DMS79 treated with DMSO at 0.1 percent for 48 hours (cell line): ENCODE measurements at places on chromosomes 11 and 22.

DNA sequence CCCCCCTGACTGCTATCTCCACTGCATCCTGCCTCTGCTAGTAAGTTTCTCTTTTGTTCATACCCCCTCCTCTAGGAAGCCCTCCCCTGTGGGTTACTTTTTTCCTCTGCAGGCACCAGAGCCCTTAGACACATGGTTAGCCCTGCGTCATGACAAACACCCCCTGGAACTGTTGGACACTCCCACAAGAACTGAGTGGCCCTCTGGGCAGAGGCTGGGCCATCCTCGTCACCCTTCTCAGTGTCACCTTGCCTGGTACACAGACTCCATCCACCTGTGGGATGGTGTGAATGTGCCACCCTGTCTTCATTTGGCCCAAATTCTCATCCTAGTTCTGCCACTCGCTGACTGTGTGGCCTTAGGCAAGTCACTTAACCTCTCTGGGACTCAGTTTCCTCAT lies 4.1 kb upstream of the RAB3IL1 start:
- DNase-seq = no peak

DNA sequence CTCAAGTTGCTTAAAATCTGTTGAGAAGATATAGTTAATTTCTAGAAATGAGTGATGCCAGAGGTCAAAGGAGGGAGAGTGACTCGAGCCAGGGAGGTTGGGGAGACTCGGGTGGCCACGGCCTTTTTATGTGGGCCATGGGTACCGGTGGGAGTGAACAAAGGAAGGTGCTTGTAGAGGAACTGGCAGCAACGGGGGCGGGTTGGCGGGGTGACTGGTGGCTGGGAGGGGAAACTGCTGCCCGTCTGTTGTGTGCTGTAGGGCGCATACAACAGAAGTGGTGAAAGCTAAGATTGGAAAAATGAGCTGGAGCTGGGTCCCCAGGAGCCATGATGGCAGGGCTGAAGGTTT lies 5.4 kb downstream of the DAGLA start:
- no peak for DNase-seq

DNA sequence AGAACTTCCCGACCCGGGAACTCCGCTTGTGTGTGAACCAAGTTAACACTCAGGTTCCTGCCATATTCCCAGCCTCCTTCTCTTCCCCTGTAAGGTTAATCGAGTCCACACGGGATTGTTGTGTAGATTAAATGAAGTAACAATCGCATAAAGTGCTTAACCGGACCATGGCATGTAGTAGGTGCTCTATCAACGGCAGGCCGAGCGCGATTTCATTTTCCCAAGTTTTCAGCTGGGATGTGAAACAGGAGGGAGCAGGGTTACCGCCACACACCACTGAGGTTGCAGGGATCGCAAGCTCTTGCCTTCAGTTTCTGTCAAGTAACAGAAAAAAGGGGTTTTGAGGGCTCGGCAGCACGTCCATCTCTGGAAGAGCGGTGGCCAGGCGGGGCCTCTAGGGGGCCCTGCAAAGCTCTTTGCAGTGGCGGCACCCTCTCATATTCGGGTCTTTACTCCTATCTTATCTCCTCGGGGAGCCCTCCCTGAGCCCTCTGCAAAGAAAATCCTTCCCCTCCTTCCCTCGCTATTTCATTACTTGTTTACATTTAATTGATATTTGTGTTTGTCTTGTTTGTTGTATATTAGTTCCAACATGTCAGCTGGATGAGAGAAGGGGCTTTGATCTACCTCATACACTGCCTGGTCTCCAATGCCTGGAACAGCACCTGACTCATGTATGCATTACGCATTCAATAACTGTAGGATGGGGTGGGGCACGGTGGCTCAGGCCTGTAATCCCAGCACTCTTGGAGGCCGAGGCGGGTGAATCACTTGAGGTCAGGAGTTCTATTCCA lies 816 bp upstream of the PLEKHA7 start:
- DNase-seq = peak; percentile 66

DNA sequence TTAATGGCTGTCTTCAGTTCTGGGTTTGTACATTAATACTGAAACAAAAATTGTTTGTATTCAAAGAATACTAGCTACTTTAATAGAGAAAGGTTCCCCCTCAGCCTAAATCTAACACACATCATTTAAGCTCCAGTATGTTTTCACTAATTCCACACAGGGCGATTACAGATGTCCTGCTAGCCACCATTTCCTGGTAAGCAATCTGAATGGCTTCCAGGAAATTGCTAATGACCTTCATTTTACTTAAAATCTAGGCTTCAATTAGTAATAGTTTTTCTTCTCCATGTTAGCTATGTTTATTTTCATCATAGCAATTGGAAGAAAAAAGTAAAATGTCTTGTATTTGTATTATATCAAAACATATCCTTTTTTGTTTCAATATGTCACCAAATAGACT lies 132.8 kb downstream of the SOX6 start:
- DNase-seq = no peak

- DNase-seq = peak; percentile 38
Measured at GRCh38 chr11:64019106-64020037, 16.4 kb upstream of the FLRT1 start.

- no peak for DNase-seq
Measured at GRCh38 chr22:25177226-25177625, 22.4 kb upstream of the CRYBB3 start.

DNA sequence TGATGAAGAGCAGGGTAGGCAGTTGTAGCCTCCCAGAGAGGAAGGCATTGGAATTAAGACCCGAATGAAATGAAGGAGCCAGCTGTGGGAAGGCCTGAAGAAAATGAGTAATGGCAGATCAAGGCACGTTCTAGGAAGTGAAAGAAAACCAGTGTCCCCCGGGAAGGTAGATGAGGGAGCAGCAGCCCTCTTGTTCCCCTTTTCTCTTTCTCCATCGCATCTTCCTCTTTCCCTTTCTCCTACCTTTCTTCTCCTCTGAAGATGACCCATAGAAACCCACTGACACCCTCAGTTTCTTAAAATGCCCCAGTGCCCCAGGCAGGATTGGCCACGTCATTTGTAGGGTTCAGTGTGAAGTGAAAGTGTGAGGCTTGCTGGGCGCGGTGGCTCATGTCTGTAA lies 172.6 kb upstream of the SEZ6L start:
- DNase-seq = no peak

DNA sequence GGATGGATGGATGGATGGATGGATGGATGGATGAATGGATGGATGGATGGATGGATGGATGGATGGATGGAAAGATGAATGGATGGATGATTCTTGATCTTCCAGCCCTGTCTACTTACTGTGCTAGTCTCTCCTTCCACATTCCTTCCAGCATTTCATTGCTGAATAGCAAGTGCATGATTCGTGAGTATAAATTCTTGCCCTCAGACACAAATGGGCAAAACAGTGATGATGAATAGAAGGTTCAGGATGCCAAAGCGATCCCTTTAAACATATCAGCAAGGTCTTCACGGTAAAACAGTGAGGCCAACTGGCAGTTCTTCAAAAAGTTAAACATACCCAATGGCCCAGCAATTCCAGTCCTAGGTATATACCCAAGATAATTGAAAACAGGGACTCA lies 400.2 kb downstream of the MN1 start:
- DNase-seq = no peak

DNA sequence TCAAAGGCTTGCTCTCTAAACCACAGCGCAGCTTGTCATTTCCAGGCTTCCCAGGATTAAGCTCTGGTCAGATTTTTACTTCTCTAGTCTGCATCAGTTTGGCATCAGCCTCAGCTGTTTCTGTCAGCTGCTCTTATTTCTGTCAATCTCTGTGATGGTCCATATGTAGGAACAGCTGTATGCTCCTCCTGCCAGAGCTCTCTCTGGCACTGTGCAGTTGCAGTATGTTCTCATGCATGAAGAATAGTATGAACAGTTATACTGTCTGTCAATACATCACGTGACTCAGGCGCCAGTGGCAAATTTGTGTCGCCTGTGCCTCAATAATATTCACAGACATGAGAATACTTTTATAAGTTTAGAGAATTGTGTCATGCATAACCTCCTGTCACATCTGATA lies 6.7 kb downstream of the OR6M1 start:
- DNase-seq = no peak

DNA sequence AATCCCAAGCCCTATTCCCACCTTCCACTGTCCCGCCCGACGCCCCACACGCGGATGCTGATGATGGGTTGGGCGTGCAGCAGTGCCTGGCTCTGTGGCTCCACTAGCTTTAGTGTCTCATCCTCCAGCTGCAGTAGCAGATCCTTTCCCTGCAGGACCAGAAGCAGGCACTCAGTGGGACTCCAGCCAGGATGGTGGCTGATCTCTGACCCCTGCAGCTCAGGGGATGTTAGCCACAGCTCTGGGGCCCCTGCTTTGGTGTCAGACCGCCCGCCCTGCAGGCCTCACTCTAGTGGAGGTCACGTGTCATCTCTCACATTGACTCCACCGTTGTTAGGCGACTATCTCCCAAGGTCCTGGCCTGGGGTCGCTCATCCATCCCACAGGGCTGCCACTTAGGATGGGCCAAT lies 11.8 kb downstream of the SMPD1 start:
- DNase-seq = no peak

DNA sequence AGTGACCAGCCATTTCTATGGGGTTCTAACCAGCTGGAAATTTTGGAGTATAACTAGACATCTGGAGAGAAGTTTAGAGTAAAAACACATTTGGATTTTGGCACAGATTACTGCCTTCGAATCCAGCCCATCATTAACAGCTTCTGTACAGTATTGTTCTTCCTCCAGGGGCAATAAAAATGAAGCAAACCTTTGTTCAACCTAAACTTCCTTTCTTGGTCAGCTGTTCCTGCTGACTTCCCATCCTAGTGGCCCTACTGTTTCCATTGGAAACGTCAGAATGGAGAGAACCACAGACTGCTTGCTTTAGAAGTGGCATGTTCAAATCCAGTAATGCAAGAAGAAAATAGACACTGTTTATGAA lies 203.7 kb upstream of the MTMR2 start:
- DNase-seq = no peak

- no peak for DNase-seq
Measured at GRCh38 chr11:130549393-130549999, 101.1 kb downstream of the ADAMTS15 start.

DNA sequence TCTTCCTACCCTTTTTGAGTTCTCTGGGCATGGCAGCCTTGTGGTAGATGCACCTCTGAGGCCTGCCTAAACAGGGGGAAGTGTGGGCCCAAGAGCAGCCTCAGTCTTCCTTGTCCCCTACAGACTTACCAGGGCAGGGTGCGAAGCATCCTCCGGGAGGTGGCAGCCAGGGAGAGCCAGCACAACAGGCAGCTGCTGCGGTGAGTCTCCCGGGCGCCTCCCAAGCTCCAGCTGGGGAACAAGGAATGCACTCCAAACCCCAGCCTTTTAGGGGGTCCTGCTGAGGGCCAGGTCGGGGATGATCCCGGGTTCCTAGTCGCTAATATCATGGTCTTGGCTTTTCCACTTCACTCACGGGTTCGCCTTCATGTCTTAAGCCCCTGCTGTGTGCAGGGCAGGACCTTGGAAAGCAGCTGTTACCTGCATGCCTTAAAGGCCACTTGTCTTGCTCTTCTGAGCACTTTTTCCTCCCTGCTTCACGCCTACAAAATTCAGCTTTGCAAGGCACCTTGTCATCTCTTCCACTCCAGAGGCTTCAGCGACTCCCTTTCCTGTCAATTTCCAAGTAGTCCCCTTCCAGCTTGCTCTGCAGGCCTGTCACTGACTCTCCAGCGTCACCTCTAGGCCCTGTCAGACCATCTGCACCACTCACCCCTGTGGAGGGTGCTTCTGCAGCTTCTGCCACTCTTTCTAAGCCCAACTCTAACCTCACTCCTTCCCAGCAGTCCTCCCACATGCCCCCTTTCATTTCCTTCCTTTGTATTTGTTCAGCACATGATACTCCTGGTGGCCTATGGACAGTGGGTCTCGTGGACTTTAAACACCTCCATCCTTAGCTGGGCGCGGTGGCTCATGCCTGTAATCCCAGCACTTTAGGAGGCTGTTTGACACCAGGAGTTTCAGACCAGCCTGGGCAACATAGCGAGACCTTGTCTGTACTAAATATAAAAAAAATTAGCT lies 57.0 kb downstream of the PISD start:
- DNase-seq = peak; percentile 16

- DNase-seq = no peak
Measured at GRCh38 chr11:45187375-45187774, 40.9 kb downstream of the PRDM11 start.

DNA sequence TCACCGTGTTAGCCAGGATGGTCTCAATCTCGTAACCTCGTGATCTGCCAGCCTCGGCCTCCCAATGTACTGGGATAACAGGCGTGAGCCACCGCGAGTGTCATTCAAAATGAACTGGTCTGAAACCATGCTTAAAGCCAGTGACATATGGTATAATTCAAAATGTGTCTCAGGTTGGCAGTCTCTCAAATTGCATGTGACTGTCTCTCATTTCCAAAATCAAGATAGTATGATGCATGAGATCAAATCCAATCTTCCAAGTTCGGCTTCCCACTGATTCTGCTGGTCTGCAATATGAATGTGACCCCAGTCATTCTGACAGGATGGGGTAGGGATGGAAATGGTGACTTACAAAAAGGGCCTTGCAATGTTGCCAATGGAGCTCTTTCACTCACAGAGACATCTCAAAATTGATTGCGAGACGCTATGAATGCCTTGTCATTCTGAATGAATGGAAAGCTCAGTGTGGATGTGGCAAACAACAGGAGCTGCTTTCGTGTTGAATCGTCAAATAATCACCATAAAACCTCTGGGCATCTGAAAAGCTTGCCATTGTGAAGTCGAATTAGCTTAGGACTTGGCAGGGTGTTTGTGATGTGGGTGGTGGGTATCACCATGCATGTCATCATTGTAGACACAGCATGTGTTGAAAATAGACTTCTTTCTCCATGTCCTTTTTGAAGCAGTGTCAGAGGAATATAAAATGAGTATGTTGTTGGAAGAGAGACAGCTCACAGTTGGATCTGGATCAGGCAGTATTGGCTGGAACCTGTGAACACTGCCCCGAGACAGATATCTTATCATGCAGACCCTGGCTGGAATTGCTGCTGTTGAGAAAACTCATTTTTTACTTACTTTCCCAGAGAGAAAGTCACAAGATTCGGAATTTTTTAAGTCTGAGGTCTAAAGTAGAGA lies 12.2 kb downstream of the SLN start:
- no peak for DNase-seq

DNA sequence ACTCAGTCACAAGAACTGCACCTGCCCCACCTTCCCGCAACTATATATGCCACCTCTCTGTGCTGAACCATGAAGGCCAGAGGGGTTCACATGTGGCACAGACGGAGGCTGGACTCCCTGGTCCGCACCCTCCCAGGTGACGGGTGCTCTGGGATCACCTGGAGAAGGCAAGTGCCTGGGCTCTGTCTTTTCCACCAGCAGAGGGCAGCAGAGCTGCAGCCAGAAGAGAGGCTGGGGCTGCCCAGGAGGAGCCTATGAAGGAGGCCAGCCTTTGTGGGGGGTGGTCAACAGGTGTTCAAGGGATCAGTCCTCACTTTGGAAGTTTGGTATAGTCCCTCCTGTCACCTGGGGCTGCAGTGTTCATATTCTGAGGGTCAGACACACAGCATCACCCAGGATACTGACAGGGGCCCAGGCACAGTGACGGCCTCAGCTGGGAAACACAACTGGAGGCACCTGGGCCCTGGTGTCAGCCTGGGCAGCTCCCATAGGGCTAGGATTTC lies 39.2 kb upstream of the IGLL5 start:
- peak; percentile 13 for DNase-seq
